ENCODE measurements at places on chromosomes 6 and 20. TPM values are rescaled to one million over a fixed set of nuclear protein-coding genes. Genes with fewer than 3 reads are reported as not detected.
A peak's percentile ranks its signal among the peaks of the same experiment; 100 is the strongest.

- no peaks in the 10 kb centered on the region for H3K27me3 ChIP-seq
- H3K36me3 ChIP-seq = no peaks in the 10 kb centered on the region
- H3K27ac ChIP-seq = no peak overlapping the region
- no peak overlapping the region for H3K4me3 ChIP-seq
- H3K4me1 ChIP-seq = peaks cover 9% of the 10 kb centered on the region
- no peak for DNase-seq
These were observed 11.5 kb upstream of the ASF1A start for GRCh38 chr6:118882314-118882905.

CYP39A1 gene
- total RNA-seq = 0.54 TPM

DNA sequence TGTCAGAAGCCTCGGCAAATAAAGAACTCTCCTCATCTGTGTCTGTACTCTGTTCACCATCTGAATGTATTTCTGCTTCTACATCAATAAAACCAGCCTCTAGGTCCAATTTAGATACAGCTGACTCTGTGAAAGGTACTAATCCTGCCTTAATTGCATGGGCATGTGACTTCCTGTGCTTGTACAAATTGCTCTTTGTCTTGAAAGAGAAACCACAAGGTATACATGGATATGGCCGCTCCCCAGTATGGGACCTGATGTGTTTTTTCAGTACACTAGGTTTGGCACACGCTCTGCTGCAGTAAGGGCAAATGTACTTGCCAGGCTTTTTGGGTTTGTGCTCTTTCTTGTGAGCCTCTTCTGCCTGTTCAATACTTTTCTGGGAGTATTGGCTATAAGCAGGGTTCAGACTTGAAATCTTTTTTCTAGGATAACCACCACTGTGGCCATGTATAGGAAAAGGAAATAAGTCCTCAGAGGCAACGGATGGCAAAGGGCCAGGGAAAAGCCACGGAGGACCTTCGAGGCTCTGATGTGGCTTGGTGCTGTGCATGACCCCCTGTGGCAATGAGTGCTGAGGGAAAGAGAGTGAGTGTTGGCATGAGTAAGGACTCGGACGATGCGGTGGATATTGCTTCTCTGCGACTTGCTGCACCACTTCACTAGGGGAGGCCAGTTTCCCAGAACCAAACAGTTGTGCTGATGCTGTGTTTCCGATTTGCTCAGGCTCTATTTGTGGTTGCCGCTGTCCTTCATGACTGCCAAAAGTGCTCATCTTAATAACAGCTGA, 170.9 kb downstream of the HIVEP2 start:
- H3K4me1 ChIP-seq = no peaks in the 10 kb centered on the region
- no peaks in the 10 kb centered on the region for H3K36me3 ChIP-seq
- no peak for DNase-seq
- no peak overlapping the region for H3K4me3 ChIP-seq
- H3K27ac ChIP-seq = no peak overlapping the region
- H3K27me3 ChIP-seq = no peaks in the 10 kb centered on the region

HTR1E gene
- total RNA-seq = not detected

ITCH gene
- 78.8 TPM for total RNA-seq

- no peaks in the 10 kb centered on the region for H3K4me1 ChIP-seq
- DNase-seq = no peak
- H3K36me3 ChIP-seq = no peaks in the 10 kb centered on the region
- H3K27me3 ChIP-seq = no peaks in the 10 kb centered on the region
These were observed 101.1 kb upstream of the SCAF8 start for GRCh38 chr6:154632119-154632518.

METTL24 gene
- total RNA-seq = not detected

DNA sequence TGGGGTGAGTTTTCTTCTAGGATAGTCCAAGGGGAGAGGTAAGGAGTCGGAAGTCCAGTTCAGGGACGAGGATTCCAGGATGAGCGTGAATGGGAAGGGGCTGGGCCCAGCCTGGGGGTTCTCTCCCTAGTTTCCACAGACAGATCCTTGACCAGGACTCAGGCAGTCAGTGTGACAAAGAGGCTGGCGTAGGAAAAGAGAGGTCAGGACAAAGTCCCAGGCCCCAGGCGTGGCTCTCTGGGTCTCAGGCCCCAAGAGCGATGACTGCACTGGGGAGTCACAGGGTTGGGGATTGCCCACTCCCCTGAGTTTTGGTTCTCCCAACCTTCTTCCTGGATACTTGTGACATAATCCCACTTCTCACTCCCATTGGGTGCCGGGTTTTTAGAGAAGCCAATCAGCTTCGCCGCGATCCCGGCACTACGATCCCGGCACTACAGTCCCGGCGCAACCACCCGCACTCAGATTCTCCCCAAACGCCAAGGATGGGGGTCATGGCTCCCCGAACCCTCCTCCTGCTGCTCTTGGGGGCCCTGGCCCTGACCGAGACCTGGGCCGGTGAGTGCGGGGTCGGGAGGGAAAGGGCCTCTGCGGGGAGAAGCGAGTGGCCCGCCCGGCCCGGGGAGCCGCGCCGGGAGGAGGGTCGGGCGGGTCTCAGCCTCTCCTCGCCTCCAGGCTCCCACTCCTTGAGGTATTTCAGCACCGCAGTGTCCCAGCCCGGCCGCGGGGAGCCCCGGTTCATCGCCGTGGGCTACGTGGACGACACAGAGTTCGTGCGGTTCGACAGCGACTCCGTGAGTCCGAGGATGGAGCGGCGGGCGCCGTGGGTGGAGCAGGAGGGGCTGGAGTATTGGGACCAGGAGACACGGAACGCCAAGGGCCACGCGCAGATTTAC, 46.2 kb upstream of the TRIM26 start:
- peaks cover 9% of the 10 kb centered on the region for H3K4me1 ChIP-seq
- H3K4me3 ChIP-seq = peak overlapping the region; percentile 65
- H3K27ac ChIP-seq = no peak overlapping the region
- DNase-seq = peak; percentile 40

DNA sequence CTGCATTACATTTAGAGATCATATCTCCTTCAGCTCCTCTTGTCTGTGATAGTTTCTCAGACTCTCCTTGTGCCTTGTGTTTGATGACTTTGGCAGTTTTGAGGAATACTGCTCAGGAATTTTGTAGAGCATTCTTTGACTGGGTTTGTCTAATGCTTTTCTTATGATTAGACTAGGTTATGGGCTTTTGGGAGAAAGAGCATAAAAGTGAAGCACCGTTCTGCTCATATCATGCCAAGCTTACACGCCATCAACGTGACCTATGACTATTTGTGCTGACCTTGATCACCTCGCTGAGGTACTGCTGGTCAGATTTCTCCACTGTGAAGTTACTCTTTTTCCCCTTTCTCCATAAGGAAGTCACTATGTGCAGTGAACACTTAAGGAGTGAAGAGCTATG, 256.0 kb downstream of the LY86 start:
- no peaks in the 10 kb centered on the region for H3K36me3 ChIP-seq
- DNase-seq = no peak
- H3K27me3 ChIP-seq = no peaks in the 10 kb centered on the region
- H3K4me3 ChIP-seq = no peak overlapping the region
- no peak overlapping the region for H3K27ac ChIP-seq

- no peak for DNase-seq
- H3K4me1 ChIP-seq = peaks cover 13% of the 10 kb centered on the region
- no peaks in the 10 kb centered on the region for H3K36me3 ChIP-seq
- H3K4me3 ChIP-seq = no peak overlapping the region
- no peaks in the 10 kb centered on the region for H3K27me3 ChIP-seq
- H3K27ac ChIP-seq = no peak overlapping the region
These were observed 134.6 kb downstream of the SOBP start for GRCh38 chr6:107624541-107624940.

SIRPA gene
- total RNA-seq = 15.3 TPM

GRCh38 chr6:142185641-142186040, 38.6 kb downstream of the VTA1 start:
- H3K27me3 ChIP-seq = no peaks in the 10 kb centered on the region
- H3K4me3 ChIP-seq = no peak overlapping the region
- H3K4me1 ChIP-seq = no peaks in the 10 kb centered on the region
- no peaks in the 10 kb centered on the region for H3K36me3 ChIP-seq
- DNase-seq = no peak

- peaks cover 41% of the 10 kb centered on the region for H3K4me1 ChIP-seq
- H3K36me3 ChIP-seq = peaks cover 32% of the 10 kb centered on the region
- peak overlapping the region; percentile 82 for H3K27ac ChIP-seq
- DNase-seq = no peak
These were observed 584 bp downstream of the VPS52 start for GRCh38 chr6:33271117-33271467.

- no peak overlapping the region for H3K27ac ChIP-seq
- H3K36me3 ChIP-seq = no peaks in the 10 kb centered on the region
- peaks cover 68% of the 10 kb centered on the region for H3K27me3 ChIP-seq
- H3K4me3 ChIP-seq = no peak overlapping the region
- DNase-seq = no peak
These were observed 96.7 kb downstream of the SYCP2 start for GRCh38 chr20:59836767-59837166.

DNA sequence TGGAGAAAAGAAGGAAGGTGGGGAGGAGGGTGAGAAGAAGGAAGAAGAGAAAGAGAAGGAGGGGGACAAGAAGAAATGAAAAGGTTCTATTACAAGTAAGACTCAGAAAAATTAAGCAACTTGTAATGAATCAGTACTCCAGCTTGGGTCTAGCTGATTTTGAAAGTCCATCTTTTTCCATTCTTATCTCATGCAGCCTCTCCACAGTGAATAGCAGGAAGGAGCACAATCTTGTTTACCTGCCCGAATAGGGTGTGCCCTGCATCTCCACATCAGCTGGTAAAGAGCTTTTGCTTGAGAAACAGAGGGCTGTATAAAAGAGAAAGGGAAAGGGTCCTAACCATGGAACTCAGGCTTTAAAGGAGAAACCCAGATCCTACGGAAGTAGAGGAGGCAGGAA, 348.8 kb downstream of the TPBG start:
- DNase-seq = no peak
- no peaks in the 10 kb centered on the region for H3K36me3 ChIP-seq
- H3K27me3 ChIP-seq = no peaks in the 10 kb centered on the region
- no peak overlapping the region for H3K4me3 ChIP-seq
- no peak overlapping the region for H3K27ac ChIP-seq

RSPH9 gene
- total RNA-seq = not detected

UBE3D gene
- 9.0 TPM for total RNA-seq

- no peaks in the 10 kb centered on the region for H3K27me3 ChIP-seq
- DNase-seq = no peak
- no peak overlapping the region for H3K27ac ChIP-seq
- no peak overlapping the region for H3K4me3 ChIP-seq
- H3K36me3 ChIP-seq = no peaks in the 10 kb centered on the region
- H3K4me1 ChIP-seq = no peaks in the 10 kb centered on the region
These were observed 130.1 kb upstream of the ASCC3 start for GRCh38 chr6:101011186-101011585.

DNA sequence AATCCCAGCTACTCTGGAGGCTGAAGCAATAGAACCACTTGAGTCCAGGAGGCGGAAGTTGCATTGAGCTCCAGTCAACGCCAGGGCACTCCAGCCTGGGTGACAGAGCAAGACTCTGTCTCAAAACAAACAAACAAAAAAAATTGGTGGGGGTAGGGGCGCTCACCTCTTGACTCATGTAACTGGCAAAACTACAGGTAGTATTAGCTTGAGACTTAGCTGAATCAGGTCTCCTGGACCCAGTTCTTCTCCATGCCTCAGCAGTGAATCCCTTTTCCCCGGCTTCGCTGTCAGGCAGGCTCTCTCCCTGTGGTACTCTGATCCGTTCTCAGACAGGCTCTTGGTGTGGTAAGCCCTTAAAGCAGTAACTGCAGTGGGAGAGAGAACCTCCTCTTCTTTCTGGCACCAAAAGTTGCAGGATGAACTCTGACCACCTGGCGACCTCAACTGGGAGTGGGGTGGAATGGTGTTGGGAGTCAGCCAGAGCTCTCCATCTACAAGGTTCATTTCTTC, 12.9 kb downstream of the SLC9A8 start:
- DNase-seq = no peak
- no peak overlapping the region for H3K4me3 ChIP-seq
- no peak overlapping the region for H3K27ac ChIP-seq
- H3K27me3 ChIP-seq = no peaks in the 10 kb centered on the region
- H3K36me3 ChIP-seq = peaks cover 7% of the 10 kb centered on the region

BPIFA1 gene
- total RNA-seq = not detected

- no peak overlapping the region for H3K27ac ChIP-seq
- no peaks in the 10 kb centered on the region for H3K27me3 ChIP-seq
- no peaks in the 10 kb centered on the region for H3K36me3 ChIP-seq
- no peak overlapping the region for H3K4me3 ChIP-seq
- H3K4me1 ChIP-seq = no peaks in the 10 kb centered on the region
These were observed 17.0 kb upstream of the ARG1 start for GRCh38 chr6:131555992-131556391.

DNA sequence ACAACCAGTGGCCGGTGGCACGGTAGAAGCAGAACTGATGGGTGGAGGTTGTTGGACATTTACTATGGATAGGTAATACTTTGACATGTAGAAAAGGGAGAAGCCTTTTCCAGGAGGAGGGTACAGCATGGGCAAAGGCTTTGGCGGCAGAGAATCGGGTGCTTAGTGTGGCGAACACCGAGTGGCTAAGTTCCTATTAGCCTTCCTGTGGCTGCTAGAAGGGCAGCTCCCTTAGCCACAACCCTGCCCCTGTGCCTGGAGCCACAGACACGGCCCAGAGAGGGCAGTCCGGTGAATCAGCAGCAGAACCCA, 37.9 kb upstream of the TGM2 start:
- no peaks in the 10 kb centered on the region for H3K36me3 ChIP-seq
- no peak overlapping the region for H3K4me3 ChIP-seq
- no peaks in the 10 kb centered on the region for H3K27me3 ChIP-seq
- no peak overlapping the region for H3K27ac ChIP-seq
- no peaks in the 10 kb centered on the region for H3K4me1 ChIP-seq

DNA sequence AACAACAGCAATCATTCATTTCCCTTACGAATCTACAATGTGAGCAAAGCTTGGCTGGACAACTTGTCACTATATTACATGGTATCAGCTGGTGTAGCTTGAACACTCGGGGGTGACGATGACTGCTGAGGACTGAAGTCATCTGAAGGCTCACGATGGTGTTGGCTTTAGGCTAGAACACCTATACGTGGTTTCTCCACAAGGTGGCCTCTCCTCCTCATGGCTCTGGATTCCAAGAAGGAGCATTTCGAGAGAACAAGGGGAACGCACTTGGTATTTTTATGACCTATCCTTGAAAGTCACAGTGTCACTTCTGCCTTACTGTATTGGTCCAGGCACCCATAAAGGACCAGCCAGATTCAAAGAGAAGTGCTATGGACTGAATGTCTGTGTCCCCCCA, 37.5 kb upstream of the ADGRF1 start:
- H3K27ac ChIP-seq = no peak overlapping the region
- no peaks in the 10 kb centered on the region for H3K36me3 ChIP-seq
- no peak overlapping the region for H3K4me3 ChIP-seq
- DNase-seq = no peak
- H3K4me1 ChIP-seq = 0 out of 2 replicates have a peak, but pooled peaks cover 3% of the 10 kb centered on the region

DNA sequence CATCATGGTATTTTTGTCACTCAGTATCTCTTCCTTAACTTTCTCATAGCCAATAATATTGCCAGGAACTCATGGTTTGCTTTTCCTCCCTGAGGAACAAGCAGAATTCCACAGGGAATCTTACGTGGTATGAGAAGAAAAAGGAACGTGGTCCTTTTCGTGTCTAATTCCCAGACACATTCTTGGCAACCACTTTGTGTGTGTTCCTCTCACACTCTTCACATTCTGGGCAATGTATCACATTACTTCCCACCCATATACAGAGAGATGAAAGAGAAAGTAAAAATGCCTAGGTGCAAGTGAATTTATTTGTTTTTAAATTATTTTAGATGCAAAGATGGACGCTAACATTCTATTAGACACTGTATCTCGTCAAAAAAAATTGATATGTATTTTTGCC, 102.7 kb downstream of the PTPRK start:
- no peak overlapping the region for H3K4me3 ChIP-seq
- H3K27ac ChIP-seq = no peak overlapping the region
- H3K36me3 ChIP-seq = no peaks in the 10 kb centered on the region
- H3K27me3 ChIP-seq = no peaks in the 10 kb centered on the region
- no peaks in the 10 kb centered on the region for H3K4me1 ChIP-seq
- DNase-seq = no peak

GRCh38 chr20:35283441-35284266, 918 bp downstream of the EIF6 start:
- no peak for DNase-seq
- peak overlapping the region; percentile 96 for H3K4me3 ChIP-seq
- peaks cover 17% of the 10 kb centered on the region for H3K36me3 ChIP-seq

Data from HCT116 (cell line).